ENCODE measurements at places on chromosomes 12 and 14.

- DNase-seq = no peak
These were observed 36.8 kb downstream of the ANKRD9 start for GRCh38 chr14:102472791-102473150.

GRCh38 chr14:93997082-93997481 is at the start of gene CCDC197:
Gene CCDC197 (plus strand): TSS chr14:93997301. CDS start chr14:93998132, 831 bp downstream.
- no peak for DNase-seq

- no peak for DNase-seq
These were observed 1.4 kb upstream of the CCDC88C start for GRCh38 chr14:91419044-91419397.

GRCh38 chr12:110563702-110564470 is 19.2 kb downstream of the PPTC7 start:
- DNase-seq = no peak

- DNase-seq = no peak
These were observed 386.3 kb upstream of the TMTC1 start for GRCh38 chr12:30169839-30170591.

- no peak for DNase-seq
These were observed 17.5 kb downstream of the RAD51B start for GRCh38 chr14:67837011-67837624.

DNA sequence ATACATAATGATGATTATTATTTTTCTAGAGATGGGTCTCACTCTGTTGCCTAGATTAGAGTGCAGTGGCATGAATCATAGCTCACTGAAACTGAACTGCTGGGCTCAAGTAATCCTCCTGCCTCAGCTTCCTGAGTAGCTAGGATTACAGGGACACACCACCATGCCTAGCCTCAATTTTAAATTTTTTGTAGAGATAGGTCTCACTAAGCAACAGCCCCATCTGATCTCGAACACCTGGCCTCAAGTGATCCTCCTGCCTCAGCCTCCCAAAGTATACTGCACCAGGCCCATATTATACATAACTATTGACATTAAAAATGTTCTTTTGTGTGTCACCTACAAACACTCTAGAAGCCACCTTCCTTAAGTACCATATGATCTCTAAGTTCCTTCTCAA is 3.4 kb downstream of the TXNRD1 start:
- no peak for DNase-seq

- DNase-seq = no peak
These were observed 300.8 kb downstream of the SSPN start for GRCh38 chr12:26496170-26496569.

- DNase-seq = no peak
These were observed 53.1 kb upstream of the CCDC175 start for GRCh38 chr14:59629444-59630287.

GRCh38 chr14:61628016-61628725 is 67.1 kb upstream of the HIF1A start:
- DNase-seq = no peak

DNA sequence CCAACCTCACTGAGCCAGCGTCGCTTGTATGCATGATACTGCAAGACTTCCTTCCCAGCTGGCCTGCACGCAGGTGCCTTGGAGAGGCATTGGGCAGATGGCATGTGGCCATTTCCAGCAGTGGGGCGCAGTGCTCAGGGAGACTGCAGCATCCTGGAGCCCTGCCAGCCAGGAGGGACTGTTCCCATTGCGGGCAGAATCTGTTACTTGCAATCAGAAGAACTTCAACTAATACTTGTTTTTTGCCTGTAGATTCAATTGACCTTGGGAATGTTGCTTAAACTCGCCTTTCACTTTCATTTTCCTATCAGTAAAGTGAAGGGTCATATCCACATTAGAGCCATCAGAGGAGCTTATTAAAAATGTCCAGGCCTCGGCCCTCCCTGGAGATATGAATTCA is 29.8 kb downstream of the ANKRD9 start:
- no peak for DNase-seq

- DNase-seq = no peak
These were observed 1.2 kb downstream of the USP30 start for GRCh38 chr12:109053382-109054123.

GRCh38 chr12:104220931-104221330 is 5.4 kb downstream of the TXNRD1 start:
- DNase-seq = no peak

GRCh38 chr12:45388545-45388944 is 172.7 kb downstream of the ANO6 start:
- DNase-seq = no peak

DNA sequence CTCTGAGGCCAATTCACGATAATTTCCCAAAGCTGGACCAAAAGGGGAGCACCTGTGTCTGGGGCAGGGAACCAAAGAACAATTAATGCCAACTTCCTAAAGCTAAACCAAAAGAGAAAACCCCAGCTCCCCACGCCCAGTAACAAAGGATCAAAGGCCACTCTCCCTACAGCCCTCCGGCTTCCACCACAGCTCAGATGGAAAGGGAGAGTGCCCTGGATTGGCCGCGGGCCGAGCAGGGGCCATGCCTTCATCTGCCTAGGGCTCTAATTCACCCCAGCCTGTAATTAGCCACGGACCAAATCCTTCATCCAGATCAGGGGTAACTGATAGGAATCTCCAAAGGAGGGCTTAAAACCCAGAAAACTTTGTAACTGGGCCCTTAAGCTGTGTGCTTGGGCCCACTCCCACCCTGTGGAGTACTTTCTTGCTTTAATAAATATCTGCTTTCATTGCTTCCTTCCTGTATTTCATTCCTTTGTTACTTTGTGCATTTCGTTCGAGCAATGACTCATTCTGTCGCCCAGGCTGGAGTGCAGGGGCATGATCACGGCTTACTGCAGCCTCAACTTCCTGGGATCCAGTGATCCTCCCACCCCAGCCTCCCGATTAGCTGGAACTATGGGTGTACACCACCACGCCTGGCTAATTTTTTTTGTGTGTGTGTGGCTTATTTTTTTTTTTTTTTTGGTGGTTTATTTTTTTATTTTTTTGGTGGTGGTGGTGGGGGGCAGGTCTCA is 65.5 kb upstream of the PPP4R3A start:
- no peak for DNase-seq

DNA sequence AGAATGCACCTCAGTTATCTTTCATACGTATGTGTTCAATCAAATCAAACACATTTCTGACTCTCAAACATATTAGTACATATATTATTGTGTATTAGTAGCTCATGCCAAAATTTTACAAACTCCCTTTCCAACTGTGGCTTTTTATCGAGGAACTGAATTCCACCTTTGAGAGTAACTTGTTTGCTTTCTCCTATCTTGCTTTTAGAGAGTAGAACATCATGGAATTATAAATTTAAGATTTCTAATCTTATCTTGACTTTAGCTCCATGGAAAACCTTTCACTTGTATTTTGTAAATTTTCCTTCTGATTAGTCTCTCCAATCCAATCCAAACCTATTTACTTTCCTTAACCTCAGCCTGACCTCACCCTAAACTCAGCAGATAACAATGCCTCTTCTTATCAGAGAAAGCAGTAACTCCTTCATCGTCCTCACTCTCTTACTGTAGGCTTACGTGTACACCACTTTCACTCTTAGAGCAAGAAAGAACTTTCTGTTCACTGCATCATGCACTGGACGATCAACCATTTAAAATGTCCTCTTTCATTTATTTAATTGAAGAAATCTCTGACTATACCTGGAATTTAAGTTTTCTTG is 164.5 kb downstream of the TMTC3 start:
- no peak for DNase-seq

DNA sequence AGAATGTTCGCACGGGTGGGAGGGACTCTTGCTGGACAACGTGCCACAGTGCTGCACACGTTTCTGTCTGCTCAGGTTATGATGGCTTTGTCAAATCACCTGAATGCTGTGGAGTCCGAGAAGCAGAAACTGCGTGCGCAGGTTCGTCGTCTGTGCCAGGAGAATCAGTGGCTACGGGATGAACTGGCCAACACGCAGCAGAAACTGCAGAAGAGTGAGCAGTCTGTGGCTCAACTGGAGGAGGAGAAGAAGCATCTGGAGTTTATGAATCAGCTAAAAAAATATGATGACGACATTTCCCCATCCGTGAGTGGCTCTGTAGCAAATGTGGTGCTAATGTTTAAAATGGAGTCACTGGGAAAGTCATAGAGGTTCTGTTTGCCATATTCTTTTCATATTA is 28.5 kb downstream of the KLC1 start:
- no peak for DNase-seq
